NCI-H2171 (cell line): ENCODE measurements at places on chromosomes 2 and 18.

GRCh38 chr18:3111523-3112240 lies 98.7 kb upstream of the LPIN2 start:
- no peak for DNase-seq

- no peak for DNase-seq
Observed at GRCh38 chr2:57460396-57461276, 586.0 kb upstream of the VRK2 start.

DNA sequence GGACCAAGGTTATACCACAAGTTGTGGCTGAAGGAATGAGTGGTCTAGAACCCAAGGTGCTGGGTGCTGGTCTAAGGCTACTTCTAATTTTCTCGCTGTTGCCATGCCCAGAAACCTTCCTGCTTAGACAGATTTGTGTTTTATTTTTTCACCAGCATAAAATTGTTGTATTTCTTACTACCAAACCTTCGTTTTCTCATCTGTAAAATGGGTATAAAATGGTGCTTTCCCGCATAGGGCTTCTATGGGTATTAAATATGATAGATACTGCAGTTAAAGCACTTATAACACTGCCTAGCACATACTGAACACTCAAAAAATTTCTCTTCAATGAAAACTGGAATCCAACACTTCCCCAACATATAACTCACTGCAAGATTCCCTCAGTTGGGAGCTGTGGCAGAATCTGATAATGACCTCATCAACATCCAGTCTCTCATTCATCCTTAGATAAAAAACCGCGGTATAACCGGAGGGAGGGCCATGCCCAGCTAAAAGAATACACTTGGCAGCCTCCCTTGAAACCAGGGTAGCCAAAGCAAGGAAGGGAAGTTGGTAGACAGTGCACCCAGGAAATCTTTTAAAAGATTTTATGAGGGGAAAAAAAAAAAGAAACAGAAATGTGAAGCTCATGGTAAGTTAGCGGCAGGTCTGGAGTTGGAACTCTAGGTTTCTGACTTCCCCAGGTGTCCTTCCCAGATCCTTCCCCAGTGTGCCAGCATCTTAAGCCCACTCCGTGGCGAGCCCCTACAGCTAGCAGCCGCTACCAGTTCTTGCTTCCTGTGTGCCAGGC lies 1.2 kb downstream of the NEMP2 start:
- no peak for DNase-seq

- DNase-seq: no peak
Observed at GRCh38 chr2:158313734-158314133, 142.8 kb downstream of the CCDC148 start.

DNA sequence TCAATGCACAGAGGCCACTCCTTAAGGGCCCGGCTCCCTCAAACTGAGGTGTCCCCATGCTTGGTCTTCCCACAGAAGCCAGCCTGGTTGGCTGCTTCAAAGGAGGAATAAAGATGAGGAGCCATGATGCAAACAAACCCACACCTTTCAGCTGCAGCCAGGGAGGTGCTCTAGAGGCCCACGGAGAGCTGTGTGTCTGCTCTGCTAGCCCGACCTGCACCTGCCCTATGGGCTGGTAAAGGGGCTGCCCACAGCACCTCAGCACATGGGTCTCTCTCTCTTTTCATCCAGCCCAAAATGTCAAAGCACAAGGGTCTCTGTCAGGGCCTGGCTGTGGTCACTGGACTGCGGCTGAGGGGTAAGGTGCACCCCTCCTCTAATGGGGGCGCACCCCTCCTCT lies 132.1 kb downstream of the MSH2 start:
- DNase-seq: no peak

DNA sequence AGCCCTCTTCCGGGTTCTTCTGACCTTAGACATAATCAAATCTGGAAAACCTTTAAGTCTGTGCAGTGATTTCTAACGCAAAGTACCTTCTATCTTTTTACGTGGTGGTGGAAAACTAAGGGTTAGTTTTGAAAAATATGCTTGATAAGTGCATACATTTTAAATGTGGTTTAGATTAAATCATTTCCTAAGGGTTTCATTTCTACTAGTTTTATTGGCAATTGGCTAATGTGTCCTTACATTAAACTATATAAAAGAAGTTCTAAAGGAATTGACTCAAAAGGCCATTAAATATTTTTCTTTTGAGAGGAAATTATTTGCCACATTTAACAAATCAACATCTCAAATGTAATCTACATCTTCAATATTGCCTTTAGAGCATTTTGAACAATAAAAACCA lies 268.3 kb upstream of the THUMPD2 start:
- DNase-seq: no peak

GRCh38 chr2:67881816-67882215 lies 181.0 kb downstream of the C1D start:
- no peak for DNase-seq

DNA sequence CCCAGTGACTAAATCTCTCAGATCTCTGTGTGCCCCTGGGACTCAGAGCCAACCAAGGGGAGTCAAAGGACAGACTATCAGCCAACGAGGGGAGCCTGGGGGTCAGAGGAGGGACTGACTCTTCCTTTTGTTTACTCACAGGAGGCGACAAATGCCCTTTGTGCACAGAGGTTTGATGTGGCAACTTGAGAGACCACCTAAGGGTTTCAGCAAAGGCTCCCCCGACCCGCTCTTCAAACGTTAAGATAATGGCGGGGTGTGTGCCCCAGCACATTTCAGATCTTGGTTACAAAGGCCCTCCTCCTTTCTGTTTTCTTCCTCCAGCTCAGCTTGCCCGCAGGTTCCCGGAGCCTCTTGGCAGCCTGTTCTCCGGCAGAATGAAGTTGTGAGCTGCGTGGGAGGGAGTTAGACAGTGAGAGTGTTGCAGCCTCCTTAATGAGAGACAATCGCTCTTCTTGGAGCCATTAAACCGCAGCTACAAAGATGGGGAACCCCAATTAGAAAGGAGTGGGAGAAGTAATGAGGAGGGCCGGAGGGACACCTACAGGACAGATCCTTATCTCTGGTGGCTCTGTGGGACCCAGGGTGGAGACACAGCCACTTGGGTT lies 76.2 kb downstream of the KIAA2012 start:
- no peak for DNase-seq

- DNase-seq: no peak
Observed at GRCh38 chr2:239201531-239201876, 199.3 kb downstream of the HDAC4 start.
